NCI-H1105 (cell line): ENCODE measurements at places on chromosomes 1 and 21.
A peak's percentile ranks its signal among the peaks of the same experiment; 100 is the strongest.

DNA sequence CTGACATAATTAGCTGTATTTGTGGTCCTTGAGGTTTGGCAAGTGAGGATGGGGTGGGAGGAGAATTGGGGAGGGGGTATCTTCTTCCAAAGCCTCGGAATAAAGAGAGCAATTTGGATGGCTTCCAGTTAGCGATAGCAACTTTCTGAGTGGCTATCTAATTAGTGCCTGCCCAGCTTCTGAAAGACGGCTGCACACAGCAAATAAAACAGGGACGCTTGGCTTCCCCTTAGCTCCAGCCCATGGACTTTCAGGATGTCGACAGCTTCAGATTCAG lies 31.1 kb downstream of the KLHDC7A start:
- DNase-seq, result peak; percentile 96

DNA sequence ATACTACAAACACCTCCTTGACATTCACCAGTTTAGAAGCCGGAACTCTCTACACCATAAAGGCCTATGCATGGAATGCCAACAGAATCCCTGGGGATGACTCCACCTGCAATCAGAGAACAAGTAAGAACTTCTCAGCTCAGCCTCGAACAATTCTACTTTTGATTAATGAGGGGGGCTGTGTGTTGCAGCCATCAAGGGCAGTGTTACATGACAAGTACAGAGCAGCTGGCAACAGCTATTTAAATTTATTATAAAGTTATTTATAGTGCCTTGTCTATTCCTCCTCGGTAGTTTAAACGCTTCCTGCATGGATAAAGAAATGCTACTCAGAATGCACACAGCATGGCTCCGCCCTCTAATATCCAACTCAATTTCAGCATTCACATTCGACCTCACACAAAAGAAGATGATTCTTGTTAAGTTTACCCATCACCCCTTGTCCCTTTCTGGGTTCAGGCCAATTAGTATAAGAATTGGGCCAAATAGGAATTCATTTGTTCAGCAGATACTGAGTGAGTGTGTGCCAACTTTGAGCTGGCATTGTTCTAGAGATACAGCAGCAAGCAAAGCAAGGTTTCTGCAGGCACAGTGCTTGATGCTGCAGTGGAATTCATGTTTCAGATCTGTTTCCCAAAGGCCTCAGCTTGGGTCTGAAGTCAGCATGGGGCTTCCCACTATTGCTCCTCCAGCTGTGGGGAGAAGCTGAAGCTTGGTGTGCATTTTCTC lies 6.4 kb downstream of the FNDC7 start:
- no peak for DNase-seq

GRCh38 chr1:90393025-90393424 lies 324.1 kb downstream of the BARHL2 start:
- no peak for DNase-seq

DNA sequence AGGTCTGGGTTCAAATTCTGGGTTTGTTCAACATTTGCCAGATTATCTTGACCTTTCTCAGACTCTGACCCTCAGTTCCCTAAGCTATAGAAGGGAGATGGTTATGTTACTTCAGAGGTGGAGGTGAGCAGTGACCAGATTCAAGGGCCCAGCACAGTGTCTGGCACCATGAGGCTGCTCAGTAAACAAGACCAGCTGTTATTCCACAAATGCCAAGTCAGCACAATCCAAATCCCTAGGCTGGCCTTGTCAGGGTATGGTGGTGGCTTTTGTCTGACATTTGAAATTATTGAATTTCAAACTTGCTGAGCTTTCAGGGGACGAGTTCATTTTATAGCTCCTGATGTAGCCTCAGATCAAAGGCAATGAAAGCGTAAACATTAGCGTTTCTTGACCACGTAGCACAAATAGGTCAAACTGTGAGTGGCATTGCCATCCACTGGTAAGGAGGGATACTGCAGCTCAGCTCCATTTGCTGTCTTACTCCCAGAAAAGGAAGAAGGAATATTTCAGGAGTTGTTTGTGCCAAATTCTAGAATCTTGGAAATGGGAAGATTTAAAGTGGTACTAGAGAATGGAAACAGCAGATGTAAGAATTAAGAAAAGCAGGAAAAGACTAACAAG lies 94.3 kb upstream of the EDN2 start:
- DNase-seq, result no peak

- no peak for DNase-seq
Measured at GRCh38 chr1:108747898-108748297, 1.4 kb downstream of the STXBP3 start.

DNA sequence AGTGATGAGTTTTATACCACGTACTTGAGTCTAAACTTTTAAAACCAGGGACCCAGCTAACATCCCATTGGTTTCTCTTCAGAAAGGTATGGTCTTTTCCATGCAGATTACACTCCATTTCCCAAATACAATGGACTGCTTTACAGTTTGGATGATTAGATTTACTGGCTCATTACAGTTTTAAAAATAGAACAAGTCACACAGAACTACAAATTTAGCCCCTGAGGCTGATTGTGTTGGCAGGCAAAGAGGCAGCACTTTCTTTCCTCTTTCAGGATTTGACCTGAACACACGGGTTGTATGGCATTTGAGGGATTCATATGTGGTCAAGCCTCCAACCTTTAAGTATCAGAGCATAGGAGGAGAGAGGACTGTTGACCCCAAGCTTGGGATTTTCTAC lies 21.8 kb upstream of the VTCN1 start:
- DNase-seq, result no peak

GRCh38 chr1:223504741-223505140 lies 111.5 kb downstream of the CCDC185 start:
- DNase-seq, result peak; percentile 14

- DNase-seq, result no peak
Measured at GRCh38 chr1:35120458-35121133, 41.4 kb downstream of the ZMYM1 start.

GRCh38 chr21:31872452-31873274 lies at the start of gene HUNK:
Gene HUNK, plus strand, starts transcription at chr21:31873020. Its CDS starts 655 bp downstream, at chr21:31873675.
- DNase-seq, result peak; percentile 79

DNA sequence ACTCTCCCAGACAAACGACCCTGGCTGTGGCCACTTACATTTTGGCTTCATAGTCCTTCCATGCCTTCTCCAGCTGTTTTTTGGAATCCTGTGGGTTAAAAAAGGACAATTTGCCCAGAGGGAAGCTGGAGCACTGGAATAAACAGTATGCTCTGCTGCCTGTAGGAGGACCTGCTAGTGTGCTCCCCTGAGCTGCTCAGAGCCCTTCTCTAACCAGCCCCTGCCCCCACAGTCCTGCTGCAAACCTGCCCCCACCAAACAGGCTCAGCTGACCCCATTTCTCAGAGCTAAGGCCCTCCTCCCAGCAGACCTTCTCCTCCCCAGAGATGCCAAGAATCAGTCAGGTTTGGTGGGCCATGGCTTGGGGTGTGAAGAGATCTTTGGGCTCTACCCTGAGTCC lies 26.9 kb upstream of the TCEA3 start:
- no peak for DNase-seq

DNA sequence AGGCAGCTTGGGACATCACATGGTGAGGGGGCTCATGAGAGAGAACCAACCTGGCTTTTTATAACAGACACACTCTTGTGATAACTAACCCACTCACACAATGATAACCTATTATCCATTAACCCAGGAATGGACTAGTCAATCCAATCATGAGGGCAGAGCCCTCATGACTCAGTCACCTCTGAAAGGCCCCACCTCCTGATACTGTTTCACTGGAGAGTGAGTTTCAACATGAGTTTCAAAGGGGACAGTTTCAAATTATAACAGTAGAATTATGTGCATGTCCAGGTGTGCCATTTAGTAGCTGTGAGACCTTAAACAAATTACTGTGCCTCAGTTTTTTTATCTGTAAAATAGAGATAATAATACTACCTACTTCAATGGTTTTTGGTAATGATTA lies 47.6 kb upstream of the PPP2R5A start:
- no peak for DNase-seq

DNA sequence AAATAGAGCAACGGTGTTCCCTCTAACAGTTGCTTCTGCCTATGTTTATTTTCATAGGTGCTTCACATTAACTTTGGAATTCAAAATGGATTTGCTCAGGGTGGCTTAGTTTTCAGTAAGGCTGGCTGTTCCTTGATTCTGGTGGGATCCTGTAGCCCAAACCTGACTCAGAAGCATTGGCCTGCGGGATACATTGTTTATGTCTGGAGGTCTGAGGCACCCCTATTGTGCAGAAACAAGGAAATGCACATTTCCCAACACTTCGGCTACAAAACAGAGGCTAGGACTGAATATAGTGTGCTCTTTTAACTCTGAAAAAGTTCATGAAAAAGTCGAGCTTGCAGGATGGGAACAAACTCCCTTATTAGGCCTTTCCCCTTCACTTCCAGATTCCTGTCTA lies 133.8 kb upstream of the F3 start:
- DNase-seq, result no peak

- no peak for DNase-seq
Measured at GRCh38 chr1:1132042-1132950, 16.4 kb upstream of the C1orf159 start.

- no peak for DNase-seq
Measured at GRCh38 chr1:51313268-51313852, 17.0 kb downstream of the TTC39A start.

- DNase-seq, result no peak
Measured at GRCh38 chr1:68314151-68314780, 81.9 kb upstream of the WLS start.

DNA sequence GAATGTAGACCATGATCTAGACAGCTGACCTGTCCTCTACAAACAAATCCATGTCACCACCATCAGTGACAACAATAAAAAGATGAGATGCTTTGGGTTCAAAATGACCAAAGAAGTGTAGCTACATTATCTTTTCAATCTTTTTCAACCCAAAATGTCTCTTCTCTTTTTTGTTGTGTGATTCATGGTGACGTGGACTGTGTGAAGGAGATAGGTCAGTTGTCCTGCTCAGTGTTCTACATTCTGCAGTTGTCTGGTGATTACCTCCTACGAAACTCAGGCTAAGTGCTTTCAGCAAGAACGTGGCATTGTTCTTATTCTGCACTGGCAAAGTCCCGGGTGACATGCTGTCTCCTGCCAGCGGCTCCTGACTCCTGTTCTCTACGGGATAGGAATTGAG lies 73.1 kb downstream of the PRKAB2 start:
- no peak for DNase-seq

DNA sequence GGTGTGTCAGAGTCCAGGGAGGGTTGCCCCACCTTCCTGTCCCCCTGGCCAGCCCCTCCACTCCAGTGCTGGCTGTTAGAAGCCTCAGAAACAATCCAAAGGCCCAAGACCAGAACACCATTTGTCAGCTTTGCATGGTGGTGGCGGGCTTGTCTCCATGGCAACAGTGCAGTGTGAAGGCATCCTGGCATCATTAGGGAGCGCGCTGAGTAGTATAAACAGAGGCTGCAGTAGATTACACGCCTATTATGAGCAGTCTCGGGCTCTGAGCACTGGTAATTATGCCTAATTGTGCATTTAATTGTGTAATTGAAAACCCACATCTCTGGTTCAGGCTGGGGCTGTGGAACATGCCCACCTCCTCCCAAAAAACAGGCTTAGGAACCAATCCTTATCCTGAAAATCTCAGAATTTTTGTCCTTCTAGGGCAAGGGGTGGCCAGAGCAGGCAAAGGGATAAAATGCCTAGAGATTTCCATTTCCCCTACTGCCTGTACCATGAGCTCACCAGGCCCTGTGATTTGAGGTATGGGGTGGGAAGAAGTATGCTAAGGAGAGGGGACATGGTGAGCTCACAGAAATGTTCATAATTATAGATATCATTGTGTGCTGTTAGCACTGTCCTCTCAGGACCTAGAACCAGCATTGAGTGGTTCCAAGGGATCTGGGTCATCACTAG lies 11.7 kb downstream of the NKAIN1 start:
- DNase-seq, result peak; percentile 78

DNA sequence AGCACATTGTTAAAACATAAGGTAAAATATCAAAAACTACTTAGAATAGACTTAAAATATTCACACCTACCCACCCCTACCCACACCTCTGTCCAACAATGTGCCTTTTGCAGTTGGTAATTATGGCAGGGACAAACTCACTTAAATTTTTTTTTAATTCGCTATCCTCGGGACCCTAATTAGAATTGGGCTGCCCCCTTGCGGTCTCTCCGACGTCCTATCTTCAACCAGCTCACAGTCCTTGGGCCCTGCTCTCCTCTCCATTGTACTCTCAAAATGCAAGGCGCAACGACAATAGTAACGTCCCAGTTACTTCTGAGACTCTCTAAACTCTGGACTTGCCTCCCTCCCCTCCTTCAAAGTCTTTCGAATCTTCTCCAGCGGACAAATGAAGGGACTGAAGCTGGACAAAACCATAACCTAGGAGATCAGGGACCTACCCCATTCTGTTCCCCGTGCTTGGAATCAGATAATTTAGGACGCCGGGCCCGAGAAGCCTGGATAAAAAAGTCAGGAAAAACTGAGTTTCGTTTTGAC lies 1.1 kb upstream of the CIART start:
- DNase-seq, result peak; percentile 49

GRCh38 chr1:13775459-13775858 lies 75.5 kb downstream of the PRDM2 start:
- DNase-seq, result no peak

GRCh38 chr1:225426395-225427234 lies 1.2 kb downstream of the LBR start:
- DNase-seq, result peak; percentile 21

GRCh38 chr1:40564913-40565312 lies 33.5 kb downstream of the ZNF684 start:
- no peak for DNase-seq

- DNase-seq, result no peak
Measured at GRCh38 chr1:6574025-6574620, 5.7 kb upstream of the ZBTB48 start.

DNA sequence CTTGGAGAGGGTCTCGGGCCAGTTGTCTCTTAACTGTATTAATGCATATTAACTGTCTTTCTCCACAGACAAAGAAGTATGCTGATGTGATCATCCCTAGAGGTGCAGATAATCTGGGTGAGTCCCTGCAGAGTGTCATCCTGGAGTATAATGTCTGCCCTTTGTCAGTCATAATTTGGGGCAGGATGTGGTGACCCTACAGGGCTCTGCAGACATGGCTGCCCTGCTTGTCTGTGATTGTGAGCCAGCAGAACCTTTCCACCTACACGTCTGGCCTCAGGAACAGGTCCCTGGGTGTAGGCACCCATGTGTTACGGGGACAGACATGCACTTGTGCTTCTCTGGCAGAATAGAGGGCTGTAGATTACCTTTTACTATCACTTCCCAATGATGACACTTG lies 78.4 kb downstream of the UCK2 start:
- DNase-seq, result no peak

GRCh38 chr1:33137800-33138199 lies 44.0 kb downstream of the TRIM62 start:
- no peak for DNase-seq

- DNase-seq, result no peak
Measured at GRCh38 chr21:21715266-21715969, 717.2 kb downstream of the NCAM2 start.

DNA sequence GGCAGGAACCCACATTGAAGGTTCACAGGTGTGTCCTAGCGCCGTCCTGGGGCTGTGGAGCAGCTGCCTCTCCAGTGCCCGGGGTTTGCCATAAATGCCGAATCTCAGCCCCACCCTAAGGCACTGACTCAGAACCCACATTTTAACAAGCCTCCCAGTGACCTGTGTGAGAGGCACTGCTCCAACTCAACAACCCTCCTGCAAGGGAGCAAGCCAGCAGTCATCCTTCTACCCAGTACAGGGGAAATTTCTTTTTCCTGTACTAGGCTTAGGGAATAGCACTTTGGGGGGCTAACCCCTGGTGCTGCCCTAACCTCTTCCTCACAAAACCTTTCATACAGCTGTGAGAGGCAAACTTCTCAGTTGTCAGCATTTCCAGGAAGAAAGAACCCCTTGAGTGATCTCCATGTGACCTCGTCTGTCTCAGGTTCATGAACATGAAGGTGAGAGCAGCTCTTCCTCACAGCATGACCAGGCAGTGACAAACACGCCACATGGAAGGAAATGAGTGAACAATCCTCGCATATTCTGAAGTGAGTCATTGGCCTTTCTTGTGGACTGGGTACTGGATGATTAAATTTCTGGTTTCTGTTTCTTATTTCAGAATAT lies 11.4 kb upstream of the BCAR3 start:
- DNase-seq, result no peak
